Motor neuron (in vitro differentiated cells): ENCODE measurements at places on chromosomes 12 and 14.

- ATAC-seq = no peak
Observed at GRCh38 chr12:51818566-51819300, 29.8 kb downstream of the FIGNL2 start.

GRCh38 chr14:88209273-88209672 lies 113.8 kb downstream of the KCNK10 start:
- ATAC-seq = no peak

- no peak for ATAC-seq
Observed at GRCh38 chr12:110314308-110314707, 33.3 kb downstream of the ATP2A2 start.

DNA sequence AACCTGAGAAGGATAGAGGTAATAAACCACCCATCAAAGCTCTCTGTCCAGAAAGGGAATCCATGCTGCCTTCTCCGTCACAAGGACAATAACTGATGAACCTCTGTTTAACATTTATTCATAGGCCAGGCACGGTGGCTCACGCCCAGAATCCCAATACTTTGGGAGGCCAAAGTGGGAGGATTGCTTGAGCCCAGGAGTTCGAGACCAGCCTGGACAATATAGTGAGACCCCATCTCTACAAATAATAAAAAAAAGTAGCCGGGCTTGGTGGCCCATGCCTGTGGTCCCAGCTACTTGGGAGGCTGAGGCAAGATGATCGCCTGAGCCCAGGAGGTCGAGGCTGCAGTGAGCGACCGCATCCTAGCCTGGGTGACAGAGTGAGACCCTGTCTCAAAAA lies 7.1 kb upstream of the FOS start:
- no peak for ATAC-seq

- no peak for ATAC-seq
Observed at GRCh38 chr12:45098766-45099165, 47.9 kb upstream of the DBX2 start.

GRCh38 chr12:27198036-27198435 lies 46.0 kb upstream of the STK38L start:
- no peak for ATAC-seq

- no peak for ATAC-seq
Observed at GRCh38 chr12:132700212-132700822, 10.3 kb upstream of the PGAM5 start.

GRCh38 chr12:32446316-32447119 lies 47.2 kb downstream of the FGD4 start:
- no peak for ATAC-seq

DNA sequence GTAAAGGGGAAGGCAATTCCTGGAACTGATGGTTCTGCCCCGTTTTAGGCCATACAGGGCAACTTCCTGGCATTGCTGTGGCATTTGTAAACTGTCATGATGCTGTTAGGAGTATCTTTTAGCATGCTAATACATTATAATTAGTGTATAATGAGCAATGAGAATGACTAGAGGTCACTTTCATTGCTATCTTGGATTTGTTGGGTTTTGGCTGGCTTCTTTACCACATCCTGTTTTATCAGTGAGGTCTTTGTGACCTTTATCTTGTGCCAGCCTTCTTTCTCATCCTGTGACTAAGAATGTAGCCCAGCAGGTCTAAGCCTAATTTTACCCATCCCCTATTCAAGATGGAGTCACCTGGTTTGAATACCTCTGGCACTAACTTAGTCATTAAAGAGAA lies 51.2 kb downstream of the TESPA1 start:
- no peak for ATAC-seq

- ATAC-seq = no peak
Observed at GRCh38 chr12:88870000-88870737, 289.9 kb upstream of the KITLG start.

DNA sequence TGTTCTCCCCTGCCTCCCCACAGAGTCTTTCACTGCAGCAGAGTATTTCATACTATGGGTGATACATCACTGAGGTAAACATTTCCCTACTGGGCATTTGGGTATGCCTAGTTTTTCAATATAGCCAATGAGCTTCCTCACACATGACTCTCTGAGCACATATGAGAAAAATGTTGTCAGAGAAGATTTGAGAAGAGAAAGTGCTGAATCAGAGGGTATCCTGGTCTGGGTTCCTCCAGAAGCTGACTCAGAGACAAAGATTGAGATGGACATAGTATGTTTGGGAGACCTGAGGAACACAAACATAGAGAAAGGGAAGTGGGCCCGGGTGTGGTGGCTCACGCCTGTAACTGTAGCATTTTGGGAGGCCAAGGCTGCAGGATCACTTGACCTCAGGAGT lies 12.6 kb downstream of the SLC8B1 start:
- no peak for ATAC-seq

DNA sequence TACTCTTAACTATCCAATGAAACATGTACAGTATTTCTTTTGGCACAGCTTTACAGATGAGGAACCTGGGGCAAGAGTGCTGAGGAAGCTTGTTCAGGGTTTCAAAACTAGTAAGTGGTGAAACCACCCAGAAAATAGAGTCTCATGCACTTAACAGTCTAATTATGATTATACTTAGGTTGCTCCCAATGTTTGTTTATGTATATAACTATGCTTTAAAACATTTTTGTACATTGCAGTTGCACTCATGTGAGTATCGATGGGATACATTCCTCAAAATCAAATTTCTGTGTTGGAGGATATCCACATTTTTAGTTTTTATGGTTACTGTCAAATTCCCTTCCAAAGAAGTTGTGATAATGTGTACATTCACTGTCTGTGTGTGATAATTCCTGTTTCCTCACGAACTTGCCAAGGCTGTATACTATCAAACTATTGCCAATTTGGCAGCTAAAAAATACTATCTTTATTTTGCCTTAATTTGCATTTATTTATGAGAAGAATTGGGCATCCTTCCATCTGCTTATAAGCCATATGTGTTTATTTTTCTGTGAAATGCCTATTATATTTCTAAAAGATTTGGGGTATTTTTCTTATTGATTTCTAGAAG lies 143.9 kb upstream of the SSTR1 start:
- ATAC-seq = no peak

DNA sequence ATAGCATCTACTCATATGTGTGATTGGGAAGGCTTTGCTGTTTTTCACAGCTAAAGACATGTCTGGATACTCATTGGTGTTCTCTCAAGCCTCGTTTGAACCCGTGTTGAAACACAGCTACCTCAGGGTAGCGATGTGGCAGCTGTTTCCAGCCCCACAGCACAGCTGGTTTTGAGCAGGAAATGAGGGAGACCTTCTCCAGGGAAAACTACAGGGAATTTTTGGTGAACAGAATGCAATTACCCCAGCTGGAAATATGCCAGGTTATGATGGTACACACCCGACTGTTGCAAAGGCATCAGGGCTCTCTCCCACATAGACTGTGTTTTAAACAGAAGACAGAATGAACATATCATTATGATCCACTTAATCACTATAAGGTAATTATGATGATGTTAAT lies 828.9 kb downstream of the VRK1 start:
- no peak for ATAC-seq

GRCh38 chr14:75294649-75295033 lies 16.0 kb downstream of the FOS start:
- ATAC-seq = no peak

DNA sequence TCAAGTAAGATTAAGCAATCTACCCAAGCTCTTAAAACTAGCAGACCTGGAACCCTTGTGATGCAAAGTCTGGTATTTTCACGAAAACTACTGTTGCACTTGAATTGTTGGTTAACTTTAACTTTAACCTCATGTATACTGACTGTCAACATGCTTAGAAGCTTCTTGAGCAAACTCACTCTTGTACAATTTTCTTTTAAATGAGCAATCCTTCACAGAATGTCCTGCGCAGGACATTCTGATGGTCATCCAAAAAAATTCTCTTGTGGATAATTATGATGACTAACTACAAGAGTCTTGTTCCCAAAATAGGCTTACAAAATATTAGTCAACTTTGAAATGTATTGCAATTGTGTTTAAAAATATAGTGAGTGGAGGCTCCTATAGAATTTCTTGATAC lies 54.0 kb upstream of the PDE3A start:
- ATAC-seq = no peak

DNA sequence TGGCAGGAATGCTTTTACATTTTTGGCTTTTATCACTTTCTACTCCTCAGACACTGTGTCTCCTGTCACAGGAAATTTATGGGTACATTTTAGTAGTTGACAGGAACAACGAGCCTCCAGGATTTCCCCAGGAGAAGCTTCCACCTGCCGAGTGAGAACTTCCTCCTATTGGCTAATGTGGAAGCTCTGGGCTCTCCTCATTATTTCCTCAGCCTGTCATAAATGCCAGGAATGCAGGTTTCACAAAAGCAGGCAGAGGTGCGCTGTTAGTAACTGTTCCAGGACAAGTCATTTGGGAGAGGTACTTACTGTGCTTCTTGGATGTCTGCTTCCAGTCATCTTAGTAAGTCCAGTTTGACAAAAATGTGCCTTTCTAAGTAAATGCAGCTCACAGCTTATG lies 19.1 kb upstream of the DCP1B start:
- ATAC-seq = no peak

DNA sequence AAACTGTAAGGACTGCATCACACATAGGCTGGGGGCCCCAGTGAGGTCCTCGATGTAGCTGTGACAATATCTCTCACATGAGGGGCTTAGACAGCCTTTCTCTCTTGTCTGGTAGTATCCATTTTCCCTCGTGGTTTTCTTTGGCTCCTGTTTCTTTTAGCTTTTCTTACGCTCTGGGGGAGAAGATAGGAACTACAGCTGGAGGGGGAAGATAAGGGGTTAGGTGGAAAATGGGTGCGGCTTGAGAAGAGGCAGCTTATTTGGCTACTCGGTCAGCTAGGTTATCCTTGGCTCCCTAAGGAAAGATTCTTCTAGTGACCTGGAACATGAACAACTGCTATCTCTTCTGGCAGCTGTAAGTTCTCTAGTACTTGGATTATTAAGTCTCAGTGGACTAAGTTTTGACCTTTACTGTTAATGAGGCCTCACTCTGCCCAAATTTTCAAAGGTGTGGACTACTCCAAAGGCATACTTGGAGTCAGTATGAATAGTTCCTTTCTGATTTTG lies 28.7 kb upstream of the CPNE8 start:
- ATAC-seq = no peak

GRCh38 chr14:56273155-56273554 lies 154.9 kb downstream of the PELI2 start:
- no peak for ATAC-seq

DNA sequence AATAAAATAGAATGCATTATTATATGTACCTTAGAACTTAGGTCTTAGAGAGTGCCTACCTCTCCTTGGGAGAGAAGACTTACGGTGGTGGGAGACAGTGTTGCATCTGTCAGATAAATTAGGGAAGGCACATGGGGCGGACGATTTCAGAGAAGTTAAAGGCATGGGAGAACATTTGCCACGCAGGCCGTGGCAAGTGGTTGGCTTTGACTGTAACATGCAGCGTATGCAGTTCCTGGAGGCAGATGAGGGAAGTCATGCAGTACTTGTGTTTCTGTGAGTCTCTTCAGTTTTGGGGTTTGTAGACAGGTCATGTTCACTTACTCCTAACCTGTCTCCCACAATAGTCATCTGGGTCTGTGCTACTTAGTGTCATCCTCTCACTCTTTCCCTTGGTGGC lies 43.6 kb downstream of the ETV6 start:
- ATAC-seq = no peak

DNA sequence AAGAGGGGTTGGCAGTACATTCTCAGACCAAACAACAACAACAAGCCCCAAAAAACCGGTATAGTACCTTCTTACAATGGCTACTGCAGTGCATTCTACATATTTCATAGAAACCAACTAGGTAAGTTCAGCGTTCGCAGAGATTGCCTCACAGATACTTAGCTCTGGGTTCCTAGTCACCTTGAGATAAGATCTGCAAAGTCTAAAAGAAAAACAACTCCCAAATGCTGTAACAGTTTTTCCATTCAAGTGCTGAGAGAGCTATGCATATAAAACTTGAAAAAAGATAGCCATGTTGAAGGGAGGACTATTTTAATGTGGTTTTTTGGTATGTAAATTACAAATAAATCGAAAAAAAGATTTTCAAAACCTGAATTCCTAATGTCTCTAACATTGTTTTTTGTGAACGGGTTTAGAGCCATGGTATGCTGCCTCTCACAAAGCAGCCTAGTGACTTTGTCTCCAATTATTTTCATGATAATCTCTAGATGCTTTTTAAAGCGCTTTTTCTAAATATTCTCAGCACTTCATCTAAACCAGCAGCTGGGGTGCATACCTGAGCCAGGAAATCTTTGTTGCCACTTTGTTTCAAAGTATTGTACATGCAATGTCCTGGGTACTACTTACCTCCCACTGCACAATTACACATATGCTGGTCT lies 56.6 kb upstream of the CRACR2A start:
- ATAC-seq = no peak

GRCh38 chr12:66359300-66359699 lies 57.0 kb downstream of the HELB start:
- ATAC-seq = no peak

DNA sequence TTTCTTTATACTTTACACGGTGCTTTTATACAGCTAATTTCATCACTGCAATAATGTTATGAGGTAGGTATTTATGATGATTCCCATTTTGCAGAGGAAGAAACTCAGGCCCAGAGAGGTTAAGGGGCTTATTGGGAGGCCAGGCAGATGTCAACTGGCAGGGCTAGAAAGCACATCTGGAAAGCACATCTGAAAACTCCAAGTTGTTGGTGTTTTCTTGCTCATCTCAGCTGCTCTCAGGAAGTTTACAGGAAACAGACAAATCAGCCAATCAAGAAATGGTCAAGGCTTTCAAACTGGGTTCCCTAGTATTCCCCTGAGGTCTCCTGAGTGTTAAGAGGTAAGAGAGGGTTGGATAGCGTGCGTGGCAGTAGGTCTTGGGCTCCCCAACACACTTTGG lies 124.1 kb upstream of the MED13L start:
- ATAC-seq = no peak

- no peak for ATAC-seq
Observed at GRCh38 chr12:125013816-125014442, 20.5 kb downstream of the BRI3BP start.

DNA sequence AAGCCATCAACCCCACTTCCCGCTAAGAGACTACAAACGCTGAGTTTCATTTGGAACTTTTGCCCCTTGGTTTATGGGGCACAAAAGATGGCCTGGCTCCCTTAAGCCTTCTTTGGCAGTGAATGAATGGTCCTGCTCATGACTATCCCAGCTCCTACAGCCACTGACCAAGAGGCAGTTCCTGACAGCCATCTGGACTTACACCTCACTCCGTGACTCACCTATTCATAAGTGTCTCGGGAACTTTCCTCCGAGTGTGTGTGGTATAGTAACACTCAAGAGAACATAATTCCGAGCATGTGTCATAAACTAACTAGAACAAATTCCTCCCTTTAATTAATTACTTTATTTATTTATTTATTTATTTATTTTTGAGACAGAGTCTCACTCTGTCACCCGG lies 51.9 kb upstream of the NUDT4 start:
- ATAC-seq = peak; percentile 55

DNA sequence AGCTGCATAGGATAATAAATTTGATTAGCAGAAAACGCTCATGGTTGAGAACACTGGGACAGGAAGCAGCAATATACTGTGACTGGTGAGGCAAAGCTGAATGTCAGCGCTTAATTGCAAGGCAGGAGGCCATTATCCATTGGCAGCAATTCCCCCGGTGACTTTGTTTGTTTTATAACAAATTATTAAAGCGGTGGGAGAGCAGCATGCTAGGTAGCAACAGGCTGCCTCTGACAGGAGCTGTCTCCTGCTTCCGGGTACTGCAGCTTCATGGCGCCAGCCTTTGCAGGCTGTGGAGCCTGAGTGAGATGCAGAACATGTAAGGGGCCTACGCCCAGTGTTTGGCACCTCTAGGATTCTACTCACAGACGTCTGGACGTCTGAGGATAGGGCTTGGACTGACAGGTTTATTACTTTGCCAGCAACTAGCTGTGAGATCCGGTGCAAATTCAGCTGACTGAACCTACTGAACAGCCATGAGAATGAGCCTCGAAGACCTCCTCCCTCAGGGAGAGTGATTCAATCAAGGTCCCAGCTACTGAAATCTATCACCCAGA lies 82.1 kb upstream of the SSTR1 start:
- peak; percentile 73 for ATAC-seq
